ENCODE measurements at places on chromosomes 7 and 10.

- DNase-seq: no peak
Measured at GRCh38 chr7:116500078-116500853, 728 bp downstream of the CAV2 start.

DNA sequence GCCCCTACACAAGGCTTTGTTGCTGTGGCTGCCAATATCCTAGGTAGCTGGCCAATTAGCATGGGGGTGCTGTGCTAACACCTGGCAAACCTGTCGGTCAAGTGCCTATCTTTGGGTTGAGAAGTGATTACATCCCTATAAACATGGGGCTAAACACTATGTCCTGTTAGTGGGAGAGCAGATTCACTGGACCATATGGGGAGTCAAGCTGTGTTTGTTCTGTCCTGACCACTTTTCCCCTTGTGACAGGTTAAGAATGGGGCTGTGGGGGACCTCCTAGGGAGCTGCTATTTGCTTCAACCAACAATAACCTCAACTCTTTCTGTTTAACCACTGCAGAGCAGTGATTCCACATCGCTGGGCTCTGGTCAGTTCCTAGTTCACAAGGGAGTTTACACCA lies 151.5 kb upstream of the AOAH start:
- no peak for DNase-seq

DNA sequence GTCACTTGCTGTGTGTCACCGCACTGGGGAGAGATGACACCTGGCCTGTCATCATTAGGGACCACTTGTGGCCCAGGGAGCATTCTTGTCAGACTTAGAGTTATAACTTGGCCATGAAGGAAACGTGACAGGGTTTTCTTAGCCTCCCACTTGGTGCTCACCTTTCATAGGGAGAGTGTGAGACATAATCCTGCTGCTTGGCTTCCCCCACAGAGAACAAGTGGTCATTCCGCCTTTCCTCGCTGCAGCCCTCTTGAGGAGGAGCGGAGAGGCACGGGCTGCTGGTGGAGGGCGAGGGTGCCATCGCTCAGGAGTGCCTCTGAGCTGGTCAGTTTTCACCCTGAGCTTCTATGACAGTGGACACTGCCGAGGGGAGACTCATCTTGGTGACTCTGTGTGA lies 125.0 kb upstream of the GJD4 start:
- no peak for DNase-seq

DNA sequence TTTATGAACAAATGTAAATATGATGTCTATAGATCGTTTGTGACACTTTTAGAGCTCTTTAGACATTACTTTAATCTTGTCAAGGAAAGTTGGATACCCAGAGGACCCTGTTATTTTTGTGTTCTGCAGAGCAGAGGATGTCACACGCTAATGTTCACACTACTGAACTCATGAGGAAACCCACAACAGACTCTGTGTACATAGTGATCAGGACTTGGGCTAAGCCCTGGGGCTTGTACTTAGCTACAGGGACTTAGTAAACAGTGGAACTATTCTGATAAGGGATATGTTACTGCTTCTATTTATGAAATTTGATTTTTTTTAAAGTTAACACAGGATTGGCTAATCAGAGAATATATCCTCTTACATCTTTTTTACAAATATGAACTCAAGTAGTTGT lies 36.1 kb upstream of the ZNF518A start:
- no peak for DNase-seq

DNA sequence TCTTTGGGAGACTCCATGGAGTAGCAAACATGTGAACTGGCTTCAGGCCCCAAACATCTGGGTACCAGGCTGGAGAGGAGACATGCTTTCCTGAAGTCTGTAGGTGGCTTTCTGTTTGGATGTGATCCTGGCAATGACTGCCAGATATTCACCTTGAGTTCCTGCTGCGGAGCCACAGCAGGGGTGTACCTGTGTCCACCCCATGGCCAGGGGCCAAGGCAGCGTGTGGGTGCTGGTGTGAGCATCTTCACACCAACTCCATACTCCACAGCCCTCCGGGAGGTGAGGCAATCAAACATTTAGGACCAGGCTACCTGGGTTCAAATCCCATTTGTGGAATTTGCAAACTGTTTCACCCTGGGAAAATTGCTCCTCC lies 113.0 kb downstream of the ADCY1 start:
- no peak for DNase-seq

- no peak for DNase-seq
Measured at GRCh38 chr7:130350945-130351790, 6.6 kb downstream of the CPA5 start.

GRCh38 chr10:117741524-117741923 lies 199.0 kb downstream of the EMX2 start:
- DNase-seq: no peak

DNA sequence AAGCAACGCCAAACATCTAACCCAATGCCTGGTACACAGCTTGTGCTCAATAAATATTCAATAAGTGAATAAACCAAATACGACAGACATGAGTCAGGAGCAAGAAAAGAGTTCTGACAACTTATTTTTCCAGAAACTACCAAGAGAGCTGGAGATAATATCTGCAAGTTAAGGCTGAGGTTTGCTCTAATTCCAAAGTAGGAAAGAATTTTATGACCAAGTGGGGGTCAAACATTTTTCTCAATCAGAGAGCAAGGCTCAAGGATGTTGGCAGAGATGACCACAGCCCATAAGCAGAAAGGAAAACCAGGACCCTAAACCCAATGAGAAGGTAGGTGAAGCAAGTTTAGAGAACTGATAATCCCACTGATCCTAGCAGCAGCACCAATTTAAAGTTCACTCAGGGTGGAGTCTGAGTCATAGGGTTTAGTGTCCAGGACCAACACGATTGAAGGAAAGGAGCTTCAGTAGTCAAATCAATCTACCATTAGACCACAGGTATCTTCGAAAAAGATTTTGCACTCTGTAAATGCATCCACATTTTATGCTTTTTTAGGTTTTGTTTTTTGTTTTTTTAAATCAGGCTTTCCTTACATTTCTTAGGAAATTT lies 49.3 kb upstream of the KCNIP2 start:
- DNase-seq: no peak

GRCh38 chr7:117871401-117871777 lies 1.9 kb downstream of the CTTNBP2 start:
- DNase-seq: no peak

DNA sequence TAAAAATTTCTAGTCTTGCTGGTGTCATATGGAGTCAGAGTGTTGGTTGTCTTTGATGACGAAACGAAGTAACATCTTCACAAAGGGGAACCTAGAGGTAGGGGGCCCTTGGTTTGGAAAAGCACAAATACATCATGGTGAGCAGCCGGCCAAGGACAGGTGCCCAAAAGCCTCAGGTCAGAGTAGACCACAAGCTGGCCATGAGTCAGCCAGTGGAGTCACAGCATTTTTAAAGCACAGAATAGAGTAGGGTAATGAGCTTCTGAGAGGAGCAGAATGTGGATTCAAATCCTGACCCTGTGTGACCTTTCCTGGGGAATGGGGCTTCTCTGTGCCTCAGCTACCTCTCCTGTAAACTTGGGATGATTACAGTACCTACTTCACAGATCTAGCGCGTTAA lies 5.3 kb downstream of the CAMK2B start:
- DNase-seq: no peak

DNA sequence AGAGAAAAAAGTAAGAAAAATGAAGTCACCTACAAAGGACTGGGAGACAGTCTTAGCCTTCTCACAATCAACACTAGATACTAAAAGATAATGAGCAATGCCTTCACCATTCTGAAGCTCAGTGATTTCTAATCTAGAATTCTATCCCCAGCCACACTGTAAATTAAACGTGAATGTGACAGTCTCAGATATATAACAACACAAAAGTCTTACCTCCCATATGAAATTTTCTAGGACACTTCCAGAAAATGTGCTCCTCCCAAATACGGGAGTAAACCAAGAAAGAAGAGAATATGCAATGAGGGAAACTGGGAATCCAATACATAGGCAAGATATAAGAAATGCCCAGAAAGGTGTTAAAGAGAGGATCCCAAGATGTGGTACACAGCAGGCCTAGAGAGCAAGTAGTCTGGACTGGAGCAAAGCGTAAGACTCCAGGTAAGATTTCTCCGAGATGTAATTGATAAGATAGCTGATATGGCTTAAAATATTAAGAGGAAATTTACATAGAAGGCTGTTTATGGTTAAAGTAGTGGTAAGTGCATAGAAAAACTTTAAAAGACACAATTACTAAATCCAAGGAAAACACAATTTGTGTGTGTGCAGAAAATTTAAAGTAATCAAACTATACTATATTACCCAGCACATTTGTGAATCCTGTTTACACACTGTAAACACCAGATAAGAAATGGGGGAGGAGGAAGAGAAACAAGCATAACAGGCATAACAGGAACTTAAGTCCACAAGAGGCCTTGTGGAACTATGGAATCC lies 44.1 kb downstream of the SGMS1 start:
- DNase-seq: no peak

DNA sequence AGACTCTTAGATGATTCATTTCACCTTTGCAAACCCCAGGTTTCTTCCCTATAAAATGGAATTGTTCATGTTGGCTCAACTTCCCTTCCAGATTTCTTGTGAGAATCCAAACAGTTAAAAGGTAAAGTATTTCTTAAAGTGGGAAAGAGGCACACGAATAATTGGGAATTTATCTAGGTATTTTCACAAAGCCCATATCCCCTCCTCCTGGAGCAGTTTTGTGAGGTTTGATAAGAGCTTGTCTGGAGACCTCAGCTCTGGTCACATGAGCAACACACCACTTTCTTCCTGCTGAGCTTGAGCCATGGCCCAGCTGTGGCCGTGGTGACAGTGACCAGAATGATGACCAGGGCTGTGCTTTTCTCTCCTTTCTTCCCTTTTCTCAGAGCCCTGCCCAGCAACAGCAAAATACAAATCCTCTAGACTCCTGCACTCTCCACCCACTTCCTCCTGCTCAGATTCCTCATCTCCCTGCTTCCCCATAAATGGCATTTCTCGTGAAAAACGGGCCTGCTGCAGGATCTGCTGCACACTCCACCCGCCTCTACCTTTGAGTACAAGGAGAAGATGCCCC lies 87.7 kb downstream of the PIK3CG start:
- no peak for DNase-seq

- DNase-seq: no peak
Measured at GRCh38 chr10:71516890-71517289, 120.2 kb downstream of the CDH23 start.

DNA sequence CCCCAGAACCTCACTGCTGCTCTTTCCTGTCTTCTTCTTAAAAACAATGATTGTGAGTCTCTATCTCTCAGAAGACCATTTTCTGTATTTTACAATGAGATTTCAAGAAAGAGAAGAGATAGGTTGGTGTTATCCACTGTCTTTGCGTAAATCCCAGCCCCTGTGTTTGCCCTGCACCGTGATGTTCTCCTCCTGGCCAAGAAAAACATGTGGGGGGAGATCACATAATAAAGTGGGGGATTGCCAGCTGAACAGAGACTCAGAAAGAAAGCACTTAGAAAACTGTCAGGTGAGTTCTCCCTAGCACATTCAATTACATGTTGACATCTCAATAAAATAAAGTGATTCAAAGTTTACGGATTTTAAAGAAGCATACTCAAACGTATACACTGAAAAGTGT lies 105.0 kb upstream of the PITRM1 start:
- no peak for DNase-seq

DNA sequence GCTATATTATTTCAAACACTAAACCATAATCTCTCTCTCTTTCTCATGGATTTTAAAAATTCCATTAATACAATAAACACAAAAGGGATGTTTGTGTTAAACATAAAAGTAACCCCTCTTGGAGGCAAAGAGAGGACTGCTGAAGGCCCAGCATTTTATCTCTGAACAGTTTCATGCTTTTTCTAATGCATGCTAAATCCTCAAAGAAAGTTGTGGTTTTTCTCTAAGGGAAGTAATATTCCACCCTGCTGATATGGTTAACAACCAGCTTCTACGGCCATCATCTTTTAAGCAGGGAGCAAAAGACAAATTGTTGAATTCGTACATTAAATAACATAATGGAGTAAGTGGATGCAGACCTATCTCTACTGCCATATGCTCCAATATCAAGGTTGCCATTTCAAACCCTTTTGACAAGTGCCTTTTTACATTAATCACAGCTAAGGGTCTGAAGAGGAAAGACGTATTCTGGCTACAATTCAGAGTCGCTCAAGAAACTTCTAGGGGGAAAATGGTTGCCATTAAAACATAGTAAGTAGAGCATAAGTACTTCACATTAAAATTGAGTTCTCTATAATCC lies 103.1 kb downstream of the SLC25A13 start:
- DNase-seq: no peak

DNA sequence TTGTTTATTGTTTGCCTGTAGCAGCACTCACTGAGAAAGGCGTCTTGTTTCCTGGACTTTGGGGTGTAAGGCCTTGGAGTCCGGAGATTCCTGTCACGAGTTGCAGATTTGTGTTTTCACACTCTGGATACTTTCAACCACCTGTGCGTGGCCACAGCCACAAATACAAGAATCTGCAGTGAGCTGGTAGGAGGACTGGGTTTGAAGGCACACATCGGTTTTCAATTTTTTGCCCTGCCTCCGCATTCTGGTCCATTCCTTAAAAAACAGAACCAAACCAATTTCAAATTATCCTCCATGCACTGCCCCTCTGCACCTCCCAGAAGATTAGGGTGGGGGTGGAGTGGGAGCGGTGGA lies 619 bp downstream of the EXOC4 start:
- no peak for DNase-seq

DNA sequence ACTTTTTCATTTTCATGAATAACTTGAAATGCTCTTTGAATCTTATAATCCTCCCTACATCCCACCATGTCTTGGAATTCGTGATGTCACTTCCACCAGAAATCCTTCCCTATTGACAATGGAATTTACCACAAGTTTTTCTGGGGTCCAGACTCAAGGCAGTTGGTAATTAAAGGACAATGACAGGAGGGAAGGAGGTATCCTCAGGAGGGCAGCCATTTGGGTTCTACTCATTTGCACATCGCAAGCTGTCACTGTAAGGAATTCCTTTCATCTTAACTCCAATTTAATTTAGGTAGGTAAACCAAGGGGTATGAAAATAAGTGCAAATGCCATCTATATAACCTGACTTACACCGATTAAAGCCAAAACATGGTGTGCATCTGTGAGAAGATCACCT lies 21.9 kb downstream of the LRRC17 start:
- DNase-seq: no peak

- DNase-seq: no peak
Measured at GRCh38 chr10:103731609-103732270, 123.6 kb downstream of the SH3PXD2A start.
